Right lung (tissue), 10 donors: ENCODE measurements at places on chromosomes 7 and 10.

DNA sequence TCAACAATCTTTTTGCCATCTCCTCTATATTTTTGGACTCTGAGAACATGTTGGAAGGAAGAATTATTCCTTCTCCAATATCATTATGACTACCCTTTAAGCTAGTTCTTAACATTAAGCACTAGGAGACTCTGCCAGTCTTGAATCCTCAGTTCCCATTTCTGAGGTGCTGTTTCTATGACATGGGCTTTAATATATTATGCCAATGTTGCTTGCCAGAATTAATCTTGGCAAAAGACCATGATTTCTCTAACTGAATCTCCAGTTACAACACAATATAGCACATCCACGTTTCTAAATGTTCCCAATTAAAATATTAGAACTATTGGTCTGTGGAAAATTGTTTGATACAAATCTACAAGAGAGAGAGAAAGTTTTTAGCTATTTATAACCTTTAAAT is 250.0 kb downstream of the HGF start:
- no peak for DNase-seq

- peak; percentile 10 for DNase-seq
These were observed 215.9 kb downstream of the RAB11FIP2 start for GRCh38 chr10:117830787-117831212.

DNA sequence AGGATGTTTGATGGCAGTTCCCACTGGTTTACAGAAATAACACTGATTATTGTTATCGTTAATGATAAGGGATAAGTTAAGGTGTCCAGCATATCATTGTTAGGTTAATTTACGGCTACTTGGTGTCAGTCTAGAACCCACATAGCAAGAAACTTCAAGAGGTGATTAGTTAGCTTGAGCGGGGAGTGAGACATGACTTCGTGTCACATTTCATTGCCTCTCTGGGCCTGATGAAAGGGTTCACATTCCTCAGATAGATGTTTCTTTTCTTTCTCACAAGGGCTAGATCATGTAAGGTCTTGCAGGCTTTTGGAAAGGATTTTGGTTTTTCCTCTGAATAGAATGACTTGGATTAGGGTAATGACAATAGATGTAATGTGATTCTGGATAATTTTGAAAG is 26.7 kb downstream of the WAC start:
- DNase-seq = no peak

DNA sequence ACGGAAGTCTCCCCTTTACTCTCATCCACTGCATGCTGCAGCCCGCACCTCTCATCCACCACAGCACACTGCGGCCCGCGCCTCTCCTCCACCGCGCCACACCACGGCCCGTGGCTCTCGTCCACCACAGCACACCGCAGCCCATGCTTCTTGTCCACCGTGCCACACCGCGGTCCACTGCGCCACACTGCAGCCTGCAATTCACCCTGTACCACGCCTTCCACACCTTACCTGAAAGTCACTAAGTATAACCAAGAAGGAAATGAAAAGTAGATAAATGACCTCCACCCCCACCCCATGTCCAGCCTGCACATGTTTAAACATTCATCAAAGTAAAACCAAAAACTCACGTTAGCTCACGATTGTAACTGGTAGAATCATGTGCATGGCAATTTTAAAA is 176.1 kb downstream of the DIP2C start:
- no peak for DNase-seq

DNA sequence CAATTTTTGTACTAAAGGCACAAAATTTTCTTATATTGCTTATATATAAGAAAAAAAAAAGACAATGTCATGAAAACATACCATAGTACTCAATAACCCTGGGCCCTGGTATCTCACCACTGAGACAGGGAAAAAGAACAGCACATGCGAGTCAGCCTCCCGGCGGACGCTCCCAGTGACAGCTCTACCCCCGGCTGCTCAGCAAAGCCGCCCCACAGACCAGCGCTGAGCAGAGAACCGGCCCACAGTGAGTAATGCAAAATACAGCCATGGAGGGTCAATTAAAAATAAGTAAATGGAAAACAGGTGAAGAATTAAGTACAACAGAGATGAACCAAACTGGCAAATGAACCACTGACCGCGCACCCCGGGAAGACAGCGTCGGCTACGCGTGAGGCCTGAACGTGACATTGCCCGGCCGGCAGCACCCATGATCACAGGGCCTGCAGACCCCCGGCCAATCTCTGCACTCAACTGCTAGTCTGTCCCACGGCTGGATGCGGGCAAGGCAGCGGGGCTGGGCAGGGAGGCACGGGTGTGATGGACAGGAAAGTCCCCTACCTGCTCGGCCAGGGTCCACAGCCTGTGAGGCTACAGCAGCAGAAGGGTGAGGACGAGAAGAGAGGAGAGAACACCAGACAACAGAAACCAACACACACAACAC is 175.9 kb downstream of the ZMYND11 start:
- no peak for DNase-seq

DNA sequence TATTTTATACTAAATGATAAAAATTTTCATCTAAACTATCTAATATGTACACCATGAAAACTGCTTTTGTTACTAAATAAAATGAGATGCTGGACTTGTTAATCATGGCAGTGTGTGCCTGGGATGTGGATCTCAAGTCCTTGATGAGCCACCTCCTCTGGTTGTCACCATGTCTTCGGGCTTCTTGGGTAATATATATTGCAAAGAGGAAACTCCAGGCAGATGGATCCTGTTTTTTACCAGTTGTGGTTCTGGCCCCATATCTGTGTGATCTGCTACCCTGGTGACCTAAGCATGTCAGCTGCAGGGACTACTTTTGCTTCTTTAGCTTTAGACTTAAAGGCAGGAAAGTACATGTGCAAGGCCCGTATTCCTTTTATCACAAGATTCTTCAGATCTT is 46.2 kb downstream of the TMEM60 start:
- no peak for DNase-seq

DNA sequence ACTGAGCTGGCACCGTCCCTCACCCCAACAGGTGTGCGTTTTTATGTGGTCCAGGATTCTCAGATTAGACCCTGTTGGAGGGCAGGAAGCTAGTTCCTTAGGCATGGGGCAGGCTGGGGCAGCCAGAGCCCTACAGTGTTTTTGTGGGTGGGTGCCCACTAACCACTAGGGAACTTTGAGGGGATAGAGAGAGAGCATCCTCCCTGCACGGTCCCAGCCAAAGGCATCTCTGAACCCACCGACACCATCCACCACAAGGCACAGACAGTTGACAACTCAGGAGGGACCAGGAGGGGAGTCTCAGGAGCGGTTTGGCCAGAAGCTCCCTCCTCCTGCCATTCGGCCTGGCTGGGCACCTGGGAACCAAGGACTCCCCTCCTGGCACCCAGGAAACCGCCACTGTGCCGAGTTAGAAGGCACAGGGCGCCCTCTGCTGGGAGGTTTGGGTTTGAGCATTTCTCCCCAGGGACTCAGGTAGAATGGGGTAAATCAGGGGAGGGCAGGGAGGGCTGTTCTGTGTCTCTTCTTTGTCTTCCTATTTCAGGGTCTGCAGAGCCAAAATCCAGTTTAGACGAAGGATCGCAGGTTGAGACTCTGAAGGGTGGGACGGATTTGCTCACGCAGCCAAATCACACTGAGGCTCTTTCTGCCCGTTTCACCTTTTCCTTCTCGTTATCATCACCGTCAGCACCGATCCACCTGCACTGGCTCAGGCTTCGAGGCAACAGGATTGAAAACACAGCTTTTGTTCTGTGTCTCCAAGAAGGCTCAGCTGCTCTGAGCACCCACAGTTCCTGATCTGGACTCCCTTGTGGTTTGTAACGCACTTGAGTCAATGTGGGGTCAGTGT is 84.8 kb upstream of the COL13A1 start:
- DNase-seq = no peak

DNA sequence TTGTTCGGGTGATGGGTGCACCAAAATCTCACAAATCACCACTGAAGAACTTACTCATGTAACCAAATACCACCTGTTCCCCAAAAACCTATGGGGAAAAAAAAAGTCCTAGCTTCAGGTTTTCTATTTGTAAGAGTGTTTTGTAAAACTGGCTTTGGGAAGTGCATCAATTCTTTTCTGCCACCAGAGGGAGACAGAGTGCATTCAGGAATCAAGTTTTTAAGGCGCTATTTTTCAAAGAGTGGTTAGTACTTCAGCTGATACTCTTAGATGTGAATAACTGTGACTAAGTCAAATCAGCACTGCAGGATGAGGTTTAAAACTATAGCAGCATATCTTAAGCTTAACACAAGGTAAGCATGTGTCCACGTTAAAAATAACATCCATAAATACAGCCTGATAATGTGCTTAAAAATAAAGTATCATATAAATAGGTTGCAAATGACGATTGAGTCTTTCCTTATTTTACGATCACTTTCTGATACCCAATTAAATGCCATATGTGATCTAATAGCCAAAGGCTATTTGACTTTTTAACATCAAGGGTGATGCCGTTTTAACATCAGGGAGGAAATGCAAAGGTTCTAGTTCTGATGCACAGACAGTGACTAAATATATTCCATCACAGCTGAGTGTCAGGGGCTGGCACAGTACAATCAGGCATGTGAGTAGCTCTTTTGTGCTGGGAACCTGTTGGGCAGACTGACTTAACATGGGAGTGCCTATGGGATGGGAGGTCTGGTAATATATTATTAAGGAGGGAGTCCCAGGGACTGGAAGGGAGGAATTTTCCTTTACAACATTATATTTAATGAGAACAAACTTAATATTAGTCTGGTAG is 10.6 kb upstream of the LYZL2 start:
- peak; percentile 35 for DNase-seq

DNA sequence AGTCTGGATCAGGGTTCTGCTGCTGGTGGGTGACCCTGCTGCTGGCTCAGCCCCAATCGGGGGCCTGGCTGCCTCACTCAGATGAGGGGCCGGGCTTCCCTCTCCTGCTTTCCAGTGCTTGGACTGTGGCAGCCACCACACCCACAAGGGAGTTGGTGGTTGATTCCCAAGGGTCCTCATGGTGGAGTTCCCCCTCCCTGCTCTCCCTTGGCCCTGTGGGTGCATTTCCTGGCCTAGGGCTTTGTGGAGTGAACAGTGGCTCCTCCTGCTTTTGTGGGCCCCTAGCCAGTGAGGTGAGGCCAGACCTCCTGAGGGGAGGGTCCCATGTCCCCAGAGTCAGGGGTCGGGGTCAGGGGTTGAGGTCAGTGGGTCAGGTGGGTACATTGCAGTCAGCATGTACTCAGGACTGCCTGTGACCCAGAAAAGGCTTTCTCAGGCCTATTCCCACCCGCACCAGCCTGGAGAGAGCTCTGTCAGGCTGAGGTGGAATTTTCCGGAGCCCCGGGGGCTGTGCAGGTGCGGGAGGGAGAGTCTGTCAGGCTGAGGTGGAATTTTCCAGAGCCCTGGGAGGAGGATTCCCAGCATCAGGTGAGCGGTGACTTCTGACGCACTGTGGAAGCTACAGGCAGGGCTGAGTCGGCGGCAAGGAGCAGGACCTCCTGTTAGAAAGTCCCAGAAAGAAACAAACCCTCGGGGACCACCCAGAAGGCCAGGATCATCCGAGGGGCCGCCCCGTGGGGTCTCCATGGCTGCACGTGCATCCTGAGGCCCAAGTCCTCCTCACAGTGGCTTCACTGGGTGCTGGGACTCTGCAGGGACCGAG is 94.4 kb upstream of the INSIG1 start:
- no peak for DNase-seq

DNA sequence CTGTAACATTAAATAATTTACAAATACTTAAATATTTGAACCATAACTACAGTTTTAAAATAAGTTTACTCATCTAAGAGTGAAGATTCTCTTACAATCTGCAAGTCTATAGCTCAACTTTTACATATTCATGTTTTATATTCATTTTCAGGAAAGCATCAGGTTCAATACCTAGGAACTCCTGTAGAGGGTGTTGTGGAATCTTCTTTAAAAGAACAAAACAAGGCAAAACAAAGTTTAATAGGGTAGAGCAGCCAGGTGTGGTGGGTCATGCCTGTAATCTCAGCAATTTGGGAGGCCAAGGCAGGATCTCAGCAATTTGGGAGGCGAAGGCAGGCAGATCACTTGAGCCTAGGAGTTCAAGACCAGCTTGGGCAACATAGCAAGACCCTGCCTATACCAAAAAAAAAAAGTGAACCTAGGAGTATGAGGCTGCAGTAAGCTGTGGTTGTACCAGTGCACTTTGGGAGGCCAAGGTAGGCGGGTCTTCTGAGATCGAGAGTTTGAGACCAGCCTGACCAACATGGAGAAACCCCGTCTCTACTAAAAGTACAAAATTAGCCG is 45.1 kb downstream of the ST8SIA6 start:
- DNase-seq = no peak

GRCh38 chr10:73865459-73866442 is 8.6 kb downstream of the CAMK2G start:
- DNase-seq = no peak

DNA sequence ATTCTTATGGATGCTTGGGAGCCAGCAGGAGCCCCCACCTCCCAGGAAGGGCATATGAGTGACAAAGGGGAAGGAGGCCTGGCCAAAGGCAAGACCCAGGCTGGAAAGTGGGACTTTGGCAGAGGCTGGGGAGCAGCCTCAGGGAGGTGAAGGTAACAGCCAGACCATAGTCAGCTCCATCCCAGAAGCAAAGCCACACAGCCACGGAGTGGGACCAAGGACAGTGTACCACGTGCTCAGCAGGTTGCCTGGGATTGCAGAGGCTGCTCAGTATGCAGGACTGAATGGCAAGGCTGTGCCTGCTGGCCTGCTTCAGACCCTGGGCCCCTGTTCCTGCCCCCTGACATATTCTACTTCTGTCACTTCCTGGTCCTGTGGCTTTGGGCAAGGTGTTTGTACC is 17.6 kb upstream of the GPR26 start:
- no peak for DNase-seq

- DNase-seq = no peak
These were observed 621.2 kb downstream of the REEP3 start for GRCh38 chr10:64142395-64142794.
